ENCODE measurements at places on chromosomes 16 and 17. TPM values are rescaled to one million over a fixed set of nuclear protein-coding genes. Genes with fewer than 3 reads are reported as not detected.

DNA sequence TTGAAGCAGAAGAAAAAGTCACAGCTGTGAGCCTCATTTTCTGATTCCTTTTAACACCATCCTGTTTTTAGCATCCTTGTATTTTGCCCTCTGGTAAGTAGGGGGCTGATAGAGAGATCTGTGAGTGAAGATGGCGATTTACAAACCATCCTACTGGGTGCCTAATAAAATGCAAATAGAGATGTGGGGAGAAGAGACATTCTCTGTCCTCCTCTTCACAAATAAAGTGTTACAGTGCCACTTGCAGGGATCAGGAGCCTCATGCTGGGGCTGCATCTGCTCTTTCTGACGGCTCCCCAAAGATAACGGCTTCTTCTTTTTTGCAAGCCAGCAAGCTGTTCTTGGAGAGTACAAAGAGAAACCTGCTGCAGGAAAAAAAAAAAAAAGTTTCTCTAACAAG is 418.6 kb downstream of the TOX3 start:
- no peak overlapping the region for H3K27ac ChIP-seq
- DNase-seq = no peak
- no peaks in the 10 kb centered on the region for H3K36me3 ChIP-seq
- H3K4me1 ChIP-seq = peaks cover 5% of the 10 kb centered on the region
- H3K27me3 ChIP-seq = peaks cover 3% of the 10 kb centered on the region

The IFT20 gene
- total RNA-seq = 35.4 TPM

The IST1 gene
- 280 TPM for total RNA-seq

- no peak for DNase-seq
- no peaks in the 10 kb centered on the region for H3K27me3 ChIP-seq
- peaks cover 14% of the 10 kb centered on the region for H3K4me1 ChIP-seq
- no peaks in the 10 kb centered on the region for H3K36me3 ChIP-seq
- no peak overlapping the region for H3K27ac ChIP-seq
Measured at GRCh38 chr16:78524066-78524595, 424.7 kb downstream of the WWOX start.

DNA sequence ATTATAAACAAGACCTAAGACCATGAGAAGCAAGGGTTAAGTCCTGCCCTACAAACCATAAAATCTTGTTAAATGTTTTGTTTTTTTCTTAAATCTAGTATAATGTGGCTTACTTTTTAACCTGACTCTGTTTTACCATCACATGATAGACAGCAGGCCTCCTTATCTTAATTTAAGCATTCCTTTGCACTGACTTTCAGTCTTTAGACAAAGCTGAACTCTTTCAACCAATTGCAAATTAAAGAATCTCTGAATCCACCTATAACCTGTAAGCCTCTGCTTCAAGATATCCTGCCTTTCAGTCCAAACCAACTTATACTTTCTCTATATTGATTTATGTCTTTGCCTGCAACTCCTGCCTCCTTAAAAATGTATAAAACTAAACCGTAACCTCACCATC is 478.5 kb downstream of the GRIN2A start:
- H3K27me3 ChIP-seq = peaks cover 12% of the 10 kb centered on the region
- DNase-seq = no peak
- H3K27ac ChIP-seq = peak overlapping the region; percentile 38
- no peaks in the 10 kb centered on the region for H3K36me3 ChIP-seq
- H3K4me1 ChIP-seq = peaks cover 13% of the 10 kb centered on the region
- no peak overlapping the region for H3K4me3 ChIP-seq

The ALDH3A1 gene
- total RNA-seq = 1.0 TPM

DNA sequence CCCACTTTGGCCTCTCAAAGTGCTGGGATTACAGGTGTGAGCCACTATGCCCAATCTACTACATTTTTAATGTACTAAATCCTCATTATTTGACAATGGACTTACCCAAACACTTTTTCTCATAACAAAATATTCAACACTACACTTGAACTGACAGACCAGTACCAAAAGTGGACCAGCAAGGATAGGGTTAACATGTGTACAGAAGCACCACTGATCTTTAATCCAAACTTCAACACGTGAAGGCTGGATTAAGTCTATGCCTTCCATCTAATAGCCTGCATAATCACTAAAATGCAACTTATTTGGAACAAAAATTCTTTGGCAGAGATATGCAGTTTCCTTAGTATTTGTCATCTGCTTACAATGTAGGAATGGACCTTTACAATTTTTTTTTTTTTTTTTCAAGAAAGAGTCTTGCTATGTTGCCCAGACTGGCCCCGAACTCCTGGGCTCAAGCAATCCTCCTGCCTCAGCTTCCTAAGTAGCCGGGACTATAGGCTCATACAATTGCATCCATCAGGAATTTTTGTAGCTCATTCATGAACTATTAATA is 60.0 kb upstream of the BCAR1 start:
- H3K4me1 ChIP-seq = peaks cover 22% of the 10 kb centered on the region
- peaks cover 15% of the 10 kb centered on the region for H3K36me3 ChIP-seq
- no peak for DNase-seq
- no peak overlapping the region for H3K4me3 ChIP-seq
- no peaks in the 10 kb centered on the region for H3K27me3 ChIP-seq

GRCh38 chr16:48491517-48491916 is 106.3 kb upstream of the SIAH1 start:
- H3K27ac ChIP-seq = no peak overlapping the region
- no peaks in the 10 kb centered on the region for H3K4me1 ChIP-seq
- no peaks in the 10 kb centered on the region for H3K27me3 ChIP-seq
- no peaks in the 10 kb centered on the region for H3K36me3 ChIP-seq
- no peak for DNase-seq

The UTS2R gene
- total RNA-seq = 0.22 TPM

The SPOP gene
- 53.7 TPM for total RNA-seq

- no peak overlapping the region for H3K4me3 ChIP-seq
- peaks cover 24% of the 10 kb centered on the region for H3K27me3 ChIP-seq
- H3K27ac ChIP-seq = no peak overlapping the region
- H3K4me1 ChIP-seq = no peaks in the 10 kb centered on the region
- no peak for DNase-seq
Measured at GRCh38 chr17:1322014-1322428, 42.6 kb downstream of the TRARG1 start.

- peaks cover 2% of the 10 kb centered on the region for H3K36me3 ChIP-seq
- no peak overlapping the region for H3K4me3 ChIP-seq
- DNase-seq = no peak
- no peak overlapping the region for H3K27ac ChIP-seq
- H3K4me1 ChIP-seq = peaks cover 10% of the 10 kb centered on the region
Measured at GRCh38 chr16:81713796-81714195, 65.3 kb upstream of the PLCG2 start.

The BAIAP2 gene
- 37.6 TPM for total RNA-seq

GRCh38 chr16:51114382-51114781 is 36.7 kb downstream of the SALL1 start:
- H3K36me3 ChIP-seq = no peaks in the 10 kb centered on the region
- peak; percentile 15 for DNase-seq
- H3K4me3 ChIP-seq = peak overlapping the region; percentile 24
- H3K27me3 ChIP-seq = peaks cover 69% of the 10 kb centered on the region
- H3K27ac ChIP-seq = peak overlapping the region; percentile 80
- H3K4me1 ChIP-seq = peaks cover 15% of the 10 kb centered on the region

GRCh38 chr16:311725-312124 is 28.8 kb downstream of the PDIA2 start:
- no peak for DNase-seq
- no peak overlapping the region for H3K4me3 ChIP-seq
- peaks cover 4% of the 10 kb centered on the region for H3K36me3 ChIP-seq

The CCL14 gene
- total RNA-seq = not detected

GRCh38 chr17:559551-560431 is 154.8 kb downstream of the VPS53 start:
- no peak overlapping the region for H3K27ac ChIP-seq
- DNase-seq = no peak
- H3K36me3 ChIP-seq = peaks cover 6% of the 10 kb centered on the region
- no peaks in the 10 kb centered on the region for H3K27me3 ChIP-seq
- no peaks in the 10 kb centered on the region for H3K4me1 ChIP-seq
- H3K4me3 ChIP-seq = no peak overlapping the region

DNA sequence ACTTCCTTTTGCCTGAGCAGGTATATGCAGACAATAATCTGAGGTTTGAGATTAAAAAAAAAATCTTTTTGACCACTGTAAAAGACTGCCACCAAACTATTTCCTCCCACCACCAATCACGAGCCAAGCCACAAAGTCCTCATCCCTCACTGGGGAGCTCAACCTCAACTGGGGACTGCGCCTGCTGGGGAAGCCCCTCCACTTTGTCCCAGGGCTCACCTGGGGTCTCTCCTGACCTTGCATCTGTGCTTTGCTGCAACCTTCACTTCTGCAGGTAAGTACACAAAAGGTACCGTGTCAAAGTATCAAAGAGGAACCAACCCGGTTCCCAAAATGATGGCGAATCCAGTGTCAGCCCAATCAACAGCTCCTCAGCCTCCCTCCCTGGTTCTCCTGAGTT is 35.5 kb downstream of the TLE7 start:
- H3K4me1 ChIP-seq = peaks cover 9% of the 10 kb centered on the region
- no peak overlapping the region for H3K4me3 ChIP-seq
- H3K36me3 ChIP-seq = peaks cover 5% of the 10 kb centered on the region
- no peak for DNase-seq
- no peak overlapping the region for H3K27ac ChIP-seq
- H3K27me3 ChIP-seq = peaks cover 14% of the 10 kb centered on the region

DNA sequence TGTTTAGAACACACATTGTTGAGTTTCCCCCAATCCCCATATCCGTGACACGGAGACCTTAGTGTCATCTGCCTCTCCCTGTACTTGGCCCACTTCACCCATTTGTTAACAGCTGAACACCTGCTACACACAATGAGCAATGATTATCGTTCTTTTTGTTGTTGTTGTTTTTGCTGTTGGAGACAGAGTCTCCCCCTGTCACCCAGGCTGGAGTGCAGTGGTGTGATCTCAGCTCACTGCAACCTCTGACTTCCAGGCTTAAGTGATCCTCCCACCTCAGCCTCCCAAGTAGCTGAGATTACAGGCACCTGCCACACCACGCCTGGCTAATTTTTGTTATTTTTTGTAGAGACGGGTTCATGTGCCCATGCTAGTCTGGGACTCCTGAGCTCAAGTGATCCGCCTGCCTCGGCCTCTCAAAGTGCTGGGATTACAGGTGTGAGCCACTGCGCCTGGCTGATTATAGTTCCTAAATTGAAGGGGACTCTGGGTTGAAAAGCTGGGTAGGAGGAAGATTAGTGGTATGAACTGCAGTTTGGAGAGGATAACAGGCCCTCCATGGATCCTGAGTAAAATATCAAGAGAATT is 21.6 kb downstream of the NDE1 start:
- H3K4me1 ChIP-seq = peaks cover 2% of the 10 kb centered on the region
- no peak for DNase-seq
- no peaks in the 10 kb centered on the region for H3K27me3 ChIP-seq
- peaks cover 10% of the 10 kb centered on the region for H3K36me3 ChIP-seq
- no peak overlapping the region for H3K4me3 ChIP-seq

GRCh38 chr17:45370949-45371413 is 54.2 kb upstream of the MAP3K14 start:
- H3K4me1 ChIP-seq = peaks cover 7% of the 10 kb centered on the region
- no peak overlapping the region for H3K4me3 ChIP-seq
- no peak for DNase-seq
- H3K27ac ChIP-seq = peak overlapping the region; percentile 95

The SBK1 gene
- 91.2 TPM for total RNA-seq

DNA sequence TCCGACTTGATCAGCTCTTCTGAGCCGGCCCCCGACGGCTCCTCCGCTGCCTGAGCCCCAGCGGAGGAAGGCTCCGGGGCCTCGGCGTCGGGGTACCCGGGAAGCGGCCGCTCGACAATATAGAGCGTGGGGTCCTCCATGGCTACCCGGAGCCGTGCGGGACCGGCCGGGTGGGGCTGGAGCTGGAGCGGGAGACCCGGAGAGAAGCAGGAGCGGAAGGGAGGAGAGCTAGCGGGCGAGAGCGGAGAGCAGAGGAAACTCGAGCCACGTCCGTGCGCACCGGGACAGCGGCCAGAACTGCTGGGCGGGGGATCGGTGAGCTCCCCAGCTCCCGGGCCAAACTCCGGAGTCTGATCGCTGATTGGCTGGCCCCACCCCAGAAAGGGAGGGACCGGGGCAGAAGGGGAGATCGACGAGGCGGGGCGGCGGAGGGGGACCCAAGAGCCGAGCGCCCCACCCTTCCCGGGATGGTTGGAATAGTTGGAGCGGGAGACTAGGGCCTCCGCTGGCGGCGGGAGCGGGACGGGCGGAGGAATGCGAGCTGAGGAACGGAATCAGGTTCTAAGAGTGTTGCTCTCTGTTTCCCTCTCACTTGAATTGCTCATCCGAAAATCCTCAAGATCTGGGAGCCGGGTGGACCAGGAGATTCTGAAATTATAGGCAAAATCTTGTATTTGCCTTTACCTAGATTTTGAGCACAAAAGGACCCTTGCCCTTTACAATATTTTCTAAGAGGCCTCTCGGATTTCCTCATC is at the start of gene CAVIN1:
TSS of gene CAVIN1 (minus strand) at position 299 of the 755 bp plus-strand sequence. CDS start at position 140, 159 bp downstream.
- DNase-seq = peak; percentile 28
- H3K4me3 ChIP-seq = peak within 1 kb of the TSS; percentile 66
- no peaks in the 10 kb centered on the region for H3K36me3 ChIP-seq
- H3K4me1 ChIP-seq = peaks cover 7% of the 10 kb centered on the region

DNA sequence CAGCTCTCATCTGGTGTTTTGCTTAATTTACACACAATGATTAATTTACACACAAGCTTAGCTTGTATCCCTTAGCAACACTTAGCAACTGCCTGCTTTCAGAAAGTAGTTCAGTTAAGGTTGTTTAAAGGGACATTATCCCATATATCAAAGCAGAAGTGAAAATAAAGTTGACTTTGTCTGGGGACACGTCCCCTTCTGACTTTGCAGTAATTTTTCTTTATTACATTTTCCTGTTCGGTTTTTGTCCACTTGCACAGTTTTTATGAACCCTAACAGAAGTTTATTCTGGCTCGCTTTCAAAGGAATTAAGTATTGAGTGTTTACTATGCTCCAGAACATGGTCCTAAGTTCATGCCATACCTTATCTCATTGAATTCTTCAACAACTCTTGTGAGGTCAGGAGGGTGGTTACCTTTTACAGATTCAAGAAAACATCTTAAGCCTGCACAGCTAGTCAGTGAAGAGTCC is 41.5 kb downstream of the ARHGAP44 start:
- peaks cover 24% of the 10 kb centered on the region for H3K36me3 ChIP-seq
- no peak overlapping the region for H3K4me3 ChIP-seq
- no peak overlapping the region for H3K27ac ChIP-seq
- peaks cover 4% of the 10 kb centered on the region for H3K4me1 ChIP-seq

The JPT2 gene
- total RNA-seq = 141 TPM

The TERB1 gene
- 0.29 TPM for total RNA-seq

- no peaks in the 10 kb centered on the region for H3K27me3 ChIP-seq
- H3K4me1 ChIP-seq = peaks cover 26% of the 10 kb centered on the region
- DNase-seq = no peak
- no peak overlapping the region for H3K4me3 ChIP-seq
- peak overlapping the region; percentile 3 for H3K27ac ChIP-seq
- no peaks in the 10 kb centered on the region for H3K36me3 ChIP-seq
Measured at GRCh38 chr17:6393351-6393952, 41.5 kb downstream of the AIPL1 start.

The PLLP gene
- 1.6 TPM for total RNA-seq

GRCh38 chr17:82835766-82836512 is 3.9 kb downstream of the ZNF750 start:
- H3K4me3 ChIP-seq = no peak overlapping the region
- no peak for DNase-seq
- H3K36me3 ChIP-seq = peaks cover 8% of the 10 kb centered on the region
- no peak overlapping the region for H3K27ac ChIP-seq

The RAB26 gene
- total RNA-seq = 20.4 TPM
